NCI-H1417 treated with DMSO at 0.1 percent for 48 hours (cell line): ENCODE measurements at places on chromosomes 13 and 19.

GRCh38 chr19:33232656-33233055 is 7.0 kb upstream of the SLC7A10 start:
- DNase-seq = no peak

DNA sequence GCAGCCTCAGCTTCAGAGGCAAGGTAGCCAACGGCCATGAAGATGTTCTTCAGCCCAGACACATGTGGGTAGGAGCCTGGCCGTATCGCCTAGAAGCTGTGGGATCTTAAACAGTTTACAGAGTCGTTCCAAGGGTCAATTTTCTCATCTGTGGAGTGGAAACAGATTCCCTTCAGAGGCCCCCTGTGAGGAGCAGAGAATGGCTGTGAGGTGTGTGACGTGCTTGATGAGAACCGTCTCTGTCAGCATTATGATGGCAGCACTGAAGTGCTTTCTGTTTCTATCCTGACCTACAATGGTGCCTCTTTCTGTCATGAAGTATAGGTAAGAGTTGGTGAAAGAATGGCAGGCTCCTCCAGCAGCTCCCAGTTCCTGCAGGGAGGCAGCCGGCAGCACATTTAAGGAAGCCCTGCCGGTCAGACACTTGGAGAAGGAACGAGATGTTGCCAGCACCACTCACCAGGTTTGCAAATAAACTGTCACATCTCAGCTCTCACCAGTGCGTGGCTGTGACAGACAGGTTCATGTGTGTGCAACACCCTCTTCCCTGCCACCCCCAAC is 277.3 kb downstream of the FOXO1 start:
- DNase-seq = no peak

DNA sequence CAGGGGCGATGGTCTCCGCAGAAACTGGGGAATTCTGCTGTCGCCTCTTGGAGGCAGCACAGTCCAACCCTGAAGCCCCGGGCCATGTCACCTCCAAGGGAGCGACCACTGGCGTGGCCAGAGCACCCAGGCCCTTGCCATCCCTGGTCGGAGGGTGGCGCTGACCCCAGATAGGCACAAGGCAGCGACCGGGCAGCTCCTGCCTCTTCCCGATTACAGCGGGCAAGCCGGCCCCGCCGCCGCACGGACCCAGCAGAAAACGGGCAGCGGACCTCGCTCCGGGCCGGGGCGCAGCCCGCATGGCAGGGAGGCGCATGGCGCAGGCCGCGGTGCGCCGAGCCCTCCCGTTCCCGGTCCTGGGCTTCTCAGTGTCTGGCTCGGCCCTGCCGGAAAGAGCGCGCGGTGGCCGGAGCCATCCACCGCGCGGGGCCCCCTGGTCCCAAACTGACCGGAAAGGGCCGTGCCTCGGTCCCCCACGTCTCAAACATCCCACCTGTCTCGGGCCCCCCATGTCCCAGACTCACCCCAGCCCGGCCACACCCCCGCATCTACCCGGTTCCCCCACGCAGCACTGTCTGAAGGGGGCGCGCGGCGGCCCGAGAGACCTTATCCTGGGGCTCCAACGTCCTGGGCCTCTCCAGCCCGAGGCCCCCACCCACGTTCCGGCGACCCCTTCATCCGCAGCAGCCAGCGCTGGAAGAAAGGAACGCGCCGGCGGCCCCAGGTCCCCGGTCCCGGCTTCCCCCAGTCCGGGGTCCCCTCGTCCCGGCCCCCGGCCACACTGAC is 727 bp downstream of the CERS1 start:
- no peak for DNase-seq

GRCh38 chr13:113836768-113837559 is 26.9 kb downstream of the GAS6 start:
- DNase-seq = no peak

DNA sequence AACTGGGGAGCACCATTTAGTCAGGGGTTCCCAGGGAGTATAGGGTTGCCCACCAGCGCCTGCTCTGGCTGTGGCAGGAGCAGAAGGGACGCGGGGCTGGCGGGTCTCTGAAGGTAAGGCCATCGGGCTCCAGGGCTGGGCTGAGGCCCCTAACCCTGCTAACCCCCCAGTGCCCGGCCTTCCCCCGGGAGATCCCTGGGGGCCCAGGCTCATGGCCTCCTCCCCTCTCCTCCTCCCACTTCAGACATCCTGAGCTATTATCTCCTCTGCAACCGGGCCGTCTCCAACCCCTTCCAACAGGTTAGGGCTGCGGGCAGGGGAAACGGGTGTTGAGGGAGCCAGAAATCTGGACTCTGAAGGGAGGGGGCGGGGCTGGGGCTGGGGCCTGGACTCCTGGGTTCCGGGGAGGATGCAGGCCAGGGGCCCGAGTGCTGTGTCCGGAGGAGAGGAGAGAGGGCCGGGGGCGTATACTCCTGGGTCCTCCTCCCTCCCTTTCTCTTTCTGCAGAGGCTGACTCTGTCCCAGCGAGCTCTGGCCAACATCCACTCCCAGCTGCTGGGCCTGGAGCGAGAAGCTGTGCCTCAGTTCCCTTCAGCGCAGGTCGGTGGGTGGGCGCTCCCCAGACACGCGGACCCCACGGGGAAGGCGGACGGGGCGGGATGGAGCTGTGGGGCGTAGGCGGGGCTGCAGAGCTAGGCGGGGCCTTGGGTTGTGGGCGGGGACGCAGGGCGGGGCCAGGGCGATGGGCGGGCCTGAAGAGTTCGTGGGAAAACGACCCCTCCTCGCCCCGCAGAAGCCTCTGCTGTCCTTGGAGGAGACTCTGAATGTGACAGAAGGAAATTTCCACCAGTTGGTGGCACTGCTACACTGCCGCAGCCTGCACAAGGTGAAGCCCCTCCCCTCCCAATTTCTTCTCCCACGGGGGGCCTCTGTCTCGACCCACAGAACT is 15.3 kb downstream of the TTYH1 start:
- no peak for DNase-seq

DNA sequence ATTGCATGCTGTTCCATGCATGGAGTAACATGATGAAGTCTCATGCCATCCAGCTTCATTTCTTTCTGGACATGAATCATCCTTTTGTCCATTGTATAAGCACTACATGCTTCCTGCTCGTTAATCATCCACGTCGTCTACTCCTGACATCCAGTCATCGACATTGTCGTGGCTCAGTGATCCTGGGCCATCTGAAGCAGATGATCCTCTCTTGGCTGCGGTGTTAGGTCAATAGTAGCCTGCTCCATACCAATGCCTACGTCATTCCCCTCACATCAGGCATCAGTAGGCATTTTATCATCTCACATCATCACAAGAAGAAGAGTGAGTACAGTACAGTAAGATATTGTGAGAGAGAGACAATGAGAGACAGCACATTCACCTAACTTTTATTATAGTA is 7.9 kb upstream of the MYO16 start:
- DNase-seq = no peak

DNA sequence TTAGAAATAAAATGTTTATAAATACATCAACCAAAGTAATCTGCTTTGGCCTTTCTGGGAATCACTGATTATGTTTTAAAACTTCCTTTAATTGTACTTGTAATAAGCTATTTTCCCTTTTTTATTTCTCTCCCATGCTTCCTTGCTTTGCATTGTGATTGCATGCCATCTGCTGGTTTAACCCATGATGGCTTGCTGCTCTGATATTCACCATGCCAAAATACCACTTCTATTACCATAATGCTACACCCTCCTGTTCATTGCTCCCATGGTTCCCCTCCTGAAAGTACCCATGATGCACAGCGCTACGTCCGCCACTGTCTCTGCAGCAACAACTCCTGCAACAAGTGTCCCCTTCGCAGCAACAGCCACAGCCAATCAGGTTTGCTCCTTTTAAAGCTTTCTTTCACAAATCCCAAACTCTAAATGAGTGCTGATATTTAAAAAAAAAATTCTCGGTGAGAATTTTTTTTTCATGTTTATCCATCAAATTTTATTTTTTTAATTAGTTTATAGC is 67.7 kb upstream of the RAP2A start:
- no peak for DNase-seq
